ENCODE measurements at places on chromosomes 1 and 21. TPM values are rescaled to one million over a fixed set of nuclear protein-coding genes. Genes with fewer than 3 reads are reported as not detected.

Gene MAP1LC3C
- total RNA-seq = not detected

Gene RCAN1
- 225 TPM for total RNA-seq

Gene RAB7B
- 7.5 TPM for total RNA-seq

Gene EVA1C
- total RNA-seq = 24.5 TPM

Gene VWA5B1
- not detected for total RNA-seq

Gene VHLL
- not detected for total RNA-seq

Gene CLDN17
- total RNA-seq = not detected

Gene LCE3E
- not detected for total RNA-seq

Gene FMO1
- not detected for total RNA-seq

Gene SMCP
- total RNA-seq = not detected

Data from aortic smooth muscle cell (primary cell).